ENCODE measurements at places on chromosomes 16 and 17.
A peak's percentile ranks its signal among the peaks of the same experiment; 100 is the strongest.

GRCh38 chr17:4807605-4808377 is 839 bp downstream of the PLD2 start:
- no peak for DNase-seq

DNA sequence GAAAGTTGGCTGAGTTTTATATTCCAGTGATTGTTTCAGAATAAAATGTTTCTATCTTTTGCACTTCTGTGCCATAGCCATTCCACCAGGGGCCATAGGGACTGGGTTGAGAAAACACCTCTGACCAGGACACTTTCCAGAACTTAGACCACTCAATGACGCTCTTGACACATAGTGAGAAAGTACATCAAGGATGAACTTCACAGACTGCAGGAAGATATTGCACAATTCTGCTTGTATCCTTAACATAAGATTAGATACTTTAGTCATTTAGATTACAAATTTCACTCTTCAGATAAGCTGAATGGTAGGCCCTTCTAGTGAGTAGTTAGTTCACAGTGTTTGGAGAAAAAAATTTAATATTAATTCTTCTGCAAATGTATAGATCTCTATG is 13.0 kb upstream of the MPHOSPH6 start:
- DNase-seq = no peak

DNA sequence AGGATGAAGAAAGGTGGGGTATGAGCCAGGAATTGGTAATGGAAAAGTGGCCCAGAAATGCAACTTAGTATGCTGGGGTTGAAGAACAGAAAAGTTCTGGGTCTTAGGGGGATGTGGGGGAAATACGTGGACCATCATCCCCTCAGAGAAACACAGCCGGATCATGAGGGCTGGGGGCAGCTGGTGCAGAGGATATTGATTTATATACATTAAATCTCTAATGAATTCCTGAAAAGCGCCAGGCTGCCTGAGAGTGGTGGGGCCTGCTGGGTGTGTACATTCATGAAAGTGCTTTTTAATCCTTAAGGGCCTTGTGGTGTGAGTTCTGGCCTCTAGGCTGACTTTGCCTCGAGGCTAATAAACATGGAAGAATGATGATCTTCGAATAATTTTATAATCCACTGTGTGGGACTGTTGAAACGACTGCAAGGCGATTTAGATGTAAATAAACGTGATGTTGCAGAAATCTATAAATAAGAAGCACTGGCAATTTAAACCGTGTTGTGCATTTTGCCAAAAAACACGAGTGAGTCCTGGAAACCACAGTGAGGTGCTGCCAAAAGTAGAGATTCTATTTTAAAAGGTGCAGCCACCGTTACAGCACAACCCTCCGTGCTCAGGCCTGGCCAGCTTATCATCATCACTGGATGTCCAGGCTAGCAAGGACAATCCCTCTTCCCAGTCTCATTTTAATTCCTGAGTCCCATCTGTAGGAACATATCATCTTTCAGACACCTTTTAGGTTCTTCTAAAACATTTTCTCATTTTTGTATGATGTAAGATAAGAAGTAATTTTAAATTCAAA is 32.1 kb downstream of the PRKAR1A start:
- no peak for DNase-seq

GRCh38 chr17:67088639-67089038 is 44.3 kb downstream of the CACNG1 start:
- DNase-seq = no peak

GRCh38 chr16:52861614-52862022 is 191.1 kb downstream of the CHD9NB start:
- DNase-seq = no peak

GRCh38 chr16:25707982-25708583 is 16.3 kb downstream of the HS3ST4 start:
- no peak for DNase-seq

DNA sequence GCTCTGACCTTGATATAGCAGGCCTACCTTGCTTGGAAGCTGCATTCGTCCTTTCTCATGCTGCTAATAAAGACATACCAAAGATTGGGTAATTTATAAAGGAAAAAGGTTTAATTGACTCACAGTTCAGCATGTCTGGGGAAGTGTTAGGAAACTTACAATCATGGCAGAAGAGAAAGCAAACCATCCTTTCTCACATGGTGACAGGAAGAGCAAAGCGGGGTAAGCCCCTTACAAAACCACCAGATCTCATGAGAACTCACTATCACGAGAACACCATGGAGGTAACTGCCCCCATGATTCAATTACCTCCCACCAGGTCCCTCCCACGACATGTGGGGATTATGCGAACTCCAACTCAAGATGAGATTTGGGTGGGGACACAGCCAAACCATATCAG is 6.0 kb upstream of the MAPT start:
- no peak for DNase-seq

DNA sequence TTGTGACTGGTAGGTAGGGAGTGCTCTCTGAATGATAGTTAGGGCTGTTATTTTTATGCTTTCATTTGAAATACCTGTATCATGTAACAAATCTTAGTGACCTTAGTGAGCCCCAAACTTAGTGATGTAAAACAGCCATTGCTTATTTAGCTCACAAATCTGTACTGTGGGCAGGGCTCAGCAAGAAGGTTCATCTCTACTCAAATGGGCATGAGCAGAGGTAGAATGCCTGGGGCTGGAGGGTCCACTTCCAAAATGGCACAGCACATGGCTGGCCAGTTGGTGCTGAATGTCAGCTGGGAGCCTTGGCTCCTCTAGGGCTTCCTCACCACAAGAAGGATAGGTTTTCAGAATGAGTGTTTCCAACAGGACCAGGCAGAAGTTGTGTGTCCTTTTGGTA is 49.3 kb upstream of the FOXF1 start:
- no peak for DNase-seq

DNA sequence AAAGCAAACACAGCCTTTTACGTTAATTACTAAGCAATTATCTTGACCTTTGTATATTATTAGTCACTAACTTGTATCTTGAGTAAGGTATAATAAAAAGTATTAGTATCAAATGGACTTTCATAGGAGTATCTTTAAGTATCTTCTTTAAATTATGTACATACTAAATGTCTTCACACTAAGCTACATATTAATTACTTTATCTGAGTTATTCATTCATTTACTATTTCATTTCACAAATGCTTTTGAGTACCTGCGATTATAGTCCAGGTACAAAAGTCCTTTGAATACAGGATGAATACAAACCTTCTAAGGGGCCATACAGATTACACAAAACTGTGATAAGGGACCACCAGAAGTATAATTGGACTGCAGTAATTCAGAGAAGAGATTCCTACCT is 33.1 kb upstream of the CDR2 start:
- no peak for DNase-seq

DNA sequence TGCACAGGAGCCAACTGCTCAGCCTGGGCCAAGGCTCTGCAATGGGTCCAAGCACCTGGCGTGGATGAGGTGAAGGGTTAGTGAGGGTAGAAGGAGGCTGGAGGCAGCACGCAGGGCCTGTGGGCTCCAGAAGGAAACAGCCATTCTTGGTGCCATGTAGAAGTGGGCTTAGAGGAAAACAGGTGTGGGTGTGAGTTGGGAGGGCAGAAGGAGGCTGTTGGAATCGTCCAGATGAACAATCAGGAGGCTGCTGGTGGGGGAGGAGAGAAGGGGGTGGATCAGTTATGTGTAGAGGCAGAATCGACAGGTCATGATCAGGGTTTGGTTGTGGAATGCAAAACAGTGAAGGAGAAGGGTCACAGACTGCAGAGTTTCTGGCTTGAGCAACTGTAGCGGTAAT is 51.7 kb upstream of the ALDH3A2 start:
- DNase-seq = no peak

- peak; percentile 17 for DNase-seq
Measured at GRCh38 chr16:55257966-55258613, 65.9 kb upstream of the IRX6 start.

- no peak for DNase-seq
Measured at GRCh38 chr16:3036726-3037315, at the start of gene BICDL2. TSS of gene BICDL2 (minus strand) at chr16:3036944. CDS start at chr16:3035496, 1,448 bp downstream.

DNA sequence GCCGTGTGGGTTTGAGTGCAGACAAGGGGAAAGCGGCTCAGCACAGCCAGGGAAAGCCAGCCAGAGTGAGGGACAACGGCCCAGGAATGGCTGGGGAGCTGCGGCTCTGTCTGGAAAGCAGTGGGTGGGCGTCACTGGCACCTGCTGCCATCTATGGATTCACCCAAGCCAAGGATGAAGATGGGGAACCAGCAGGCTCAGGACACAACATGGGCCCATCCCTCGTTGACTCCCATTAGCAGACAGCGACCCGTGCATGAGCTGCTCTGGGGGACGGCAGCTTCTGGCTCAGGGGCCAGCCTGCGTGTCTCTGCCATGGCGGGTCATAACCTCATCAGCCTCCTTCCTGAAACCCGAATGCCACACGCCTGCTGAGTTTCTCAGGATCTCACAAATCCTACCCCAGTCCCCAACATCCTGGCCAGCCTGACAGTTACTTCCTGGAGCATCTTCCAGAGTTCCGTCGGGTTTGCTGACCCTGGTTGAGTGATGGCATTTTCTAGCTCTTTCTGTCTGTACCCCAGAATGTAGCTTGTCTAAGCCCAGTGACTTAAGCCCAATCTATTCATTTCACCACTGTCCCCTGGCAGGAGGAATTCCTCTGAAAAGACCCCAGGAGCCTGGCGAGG is 50.7 kb downstream of the SLC7A5 start:
- DNase-seq = no peak

DNA sequence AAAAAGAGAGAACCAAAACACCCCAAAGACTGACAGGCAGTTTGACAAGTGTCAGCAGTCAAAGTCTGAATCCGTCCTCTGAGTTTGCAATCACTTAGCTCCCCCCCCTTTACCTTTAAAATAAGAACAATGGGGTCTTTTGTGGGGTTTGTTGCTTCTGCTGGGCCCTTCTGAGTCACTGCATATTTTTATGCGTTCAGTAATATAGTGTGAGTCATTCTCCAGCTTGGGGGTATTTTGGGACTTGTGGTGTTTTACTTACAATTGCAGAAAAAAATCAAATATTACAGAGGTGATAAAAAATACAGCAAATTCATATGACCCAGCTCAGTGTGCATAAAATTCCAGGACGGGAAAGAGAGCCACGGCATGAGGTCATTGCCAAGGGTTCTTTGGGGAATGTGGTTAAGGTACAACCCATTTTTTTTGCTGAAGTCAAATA is 120.1 kb downstream of the CYLD start:
- DNase-seq = no peak

- DNase-seq = no peak
Measured at GRCh38 chr16:27113341-27113841, 46.7 kb downstream of the C16orf82 start.

- DNase-seq = no peak
Measured at GRCh38 chr17:51647826-51648225, 387.5 kb downstream of the UTP18 start.

DNA sequence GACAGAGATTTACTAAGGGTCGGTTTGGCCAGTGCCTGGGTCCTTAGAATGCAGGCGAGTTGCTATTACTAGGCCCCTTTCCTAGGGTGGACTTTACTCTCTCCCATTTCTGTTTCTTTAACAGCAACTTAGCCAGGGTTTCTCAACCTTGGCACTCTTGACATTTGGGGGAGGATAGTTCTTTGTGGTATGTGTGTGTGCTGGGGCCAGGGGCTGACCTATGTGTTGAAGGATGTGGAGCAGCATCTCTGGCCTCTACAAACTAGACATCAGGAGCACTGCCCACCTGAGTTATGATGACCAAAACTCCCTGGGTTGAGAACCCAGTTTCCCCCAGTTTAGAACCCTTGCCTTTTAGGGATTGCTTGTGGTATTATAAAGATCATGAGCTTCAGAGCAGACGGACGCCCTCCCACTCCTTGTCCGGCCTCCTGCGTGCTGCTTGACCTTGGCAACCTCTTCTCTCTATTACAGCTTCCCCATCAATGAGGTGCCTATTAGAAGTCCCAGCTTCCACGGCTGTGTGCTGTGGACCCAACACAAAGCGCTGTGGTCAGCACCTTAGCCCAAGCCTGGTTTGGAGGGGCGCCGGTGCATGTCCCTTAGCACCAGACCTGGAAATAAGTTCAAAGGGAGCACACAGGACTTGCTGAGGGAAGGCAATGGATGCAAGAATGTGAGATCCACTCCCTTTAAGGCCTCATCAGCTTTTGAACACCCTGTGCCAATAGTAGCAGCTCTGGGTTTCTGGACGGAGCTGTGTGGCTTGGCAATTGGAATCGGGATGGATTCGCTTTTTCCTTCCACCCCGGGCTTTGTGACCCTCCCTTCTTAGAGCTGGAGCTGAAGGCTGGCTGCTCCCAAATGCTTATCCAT is 239.2 kb upstream of the MAF start:
- no peak for DNase-seq

- DNase-seq = no peak
Measured at GRCh38 chr16:76988526-76988925, 202.5 kb upstream of the MON1B start.

DNA sequence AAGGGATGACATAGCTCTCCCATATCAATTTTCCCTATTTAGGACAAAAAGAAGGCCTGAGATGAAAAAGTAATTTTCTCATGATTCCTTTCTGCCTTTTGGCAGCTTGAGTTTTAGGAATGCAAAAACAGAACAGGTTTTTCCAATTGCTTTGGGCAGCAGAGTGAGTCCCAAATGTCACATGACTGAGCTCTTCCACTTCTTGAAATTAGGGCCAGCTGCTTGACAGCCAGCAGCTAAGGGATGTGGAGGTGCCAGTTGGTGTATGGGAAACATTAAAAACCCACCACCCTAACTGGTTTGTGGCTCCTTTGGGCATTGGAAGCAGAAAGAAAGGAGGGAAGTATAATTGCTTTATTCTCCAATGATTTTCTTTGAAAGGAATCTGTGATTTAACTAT is 133.8 kb upstream of the FAM20A start:
- no peak for DNase-seq

DNA sequence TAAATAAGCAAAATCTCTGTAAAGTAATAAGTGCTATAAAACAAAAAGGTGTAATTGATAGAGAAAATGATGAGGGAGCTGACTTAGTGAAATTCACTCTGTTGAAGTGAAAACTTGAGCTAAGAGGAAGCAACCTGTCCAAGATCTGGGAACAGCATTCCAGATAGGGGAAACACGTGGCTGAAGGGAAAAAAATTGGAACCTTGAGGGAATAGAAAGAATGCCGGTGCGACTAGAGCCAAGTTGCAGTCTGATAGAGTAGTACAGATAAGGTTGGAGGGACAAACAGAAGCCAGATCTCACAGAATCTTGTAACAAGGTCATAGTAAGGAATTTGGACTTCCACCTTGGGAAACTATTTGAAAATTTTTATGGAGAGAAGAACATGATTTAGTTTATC is 623 bp upstream of the DDX52 start:
- no peak for DNase-seq

- DNase-seq = no peak
Measured at GRCh38 chr16:81739503-81739902, 39.6 kb upstream of the PLCG2 start.

- DNase-seq = no peak
Measured at GRCh38 chr17:17417718-17418181, 59.0 kb upstream of the MED9 start.

GRCh38 chr17:41553176-41553575 is 18.7 kb downstream of the KRT9 start:
- DNase-seq = no peak

Data from CD4-positive, alpha-beta T cell treated with Interleukin-4 for 4 hours (primary cell).